Muscle of back (tissue), 13 donors: ENCODE measurements at places on chromosomes 13 and 19.

- no peak for DNase-seq
Measured at GRCh38 chr19:29609636-29610035, 3.6 kb downstream of the POP4 start.

DNA sequence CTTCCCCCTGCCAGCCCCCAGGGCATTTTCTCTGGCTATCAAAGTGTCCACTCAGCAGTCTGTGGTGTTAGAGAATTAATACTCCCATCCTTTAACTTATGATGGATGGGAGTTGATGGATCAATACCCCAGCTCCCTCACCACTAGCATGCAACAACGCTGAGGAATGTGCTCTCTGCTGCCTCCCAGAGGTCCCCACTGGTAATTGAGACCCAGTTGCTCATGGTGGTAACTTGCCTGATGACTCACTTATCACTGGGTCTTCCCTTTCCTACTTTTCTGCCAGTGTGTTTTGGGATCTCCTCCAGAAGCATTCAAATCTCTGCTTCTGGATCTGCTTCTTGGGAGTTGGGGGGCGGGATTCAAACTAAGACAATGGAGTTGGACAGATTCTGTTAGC, 20.3 kb upstream of the CACNA1A start:
- DNase-seq: no peak

DNA sequence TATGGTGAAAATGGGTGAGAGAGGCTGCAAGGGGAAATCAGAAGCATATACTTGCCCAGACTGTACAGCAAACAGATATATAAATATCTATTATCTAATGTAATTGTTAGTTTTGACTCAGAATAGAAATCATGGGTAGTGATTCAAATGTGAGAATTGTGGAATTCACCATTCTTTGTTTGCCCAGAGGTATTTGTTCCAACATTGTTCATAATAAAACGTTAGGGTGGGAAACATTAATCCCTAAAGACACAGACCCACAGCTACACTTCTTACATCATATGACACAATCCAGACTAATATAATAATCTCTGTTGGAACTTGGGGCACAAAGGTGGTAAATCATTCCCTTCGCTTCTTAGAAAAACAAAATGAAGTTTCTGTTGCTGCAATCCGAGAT, 646.5 kb upstream of the SLITRK6 start:
- no peak for DNase-seq

DNA sequence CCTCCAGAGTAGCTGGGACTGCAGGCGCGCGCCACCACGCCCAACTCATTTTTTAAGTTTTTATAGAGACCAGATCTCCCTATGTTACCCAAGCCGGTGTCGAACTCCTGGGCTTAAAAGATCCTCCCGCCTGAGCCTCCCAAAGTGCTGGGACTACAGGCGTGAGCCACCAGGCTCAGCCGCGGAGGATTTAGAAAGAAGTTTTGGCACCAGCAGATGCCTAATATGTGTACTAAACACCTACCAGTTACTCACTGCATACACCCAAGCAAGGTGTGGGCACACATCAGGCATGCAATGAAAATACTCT, 464 bp upstream of the ZFP14 start:
- DNase-seq: no peak

- peak; percentile 47 for DNase-seq
Measured at GRCh38 chr13:40352802-40353562, 313.5 kb downstream of the FOXO1 start.

- DNase-seq: no peak
Measured at GRCh38 chr13:43009506-43009905, 13.9 kb upstream of the DNAJC15 start.

DNA sequence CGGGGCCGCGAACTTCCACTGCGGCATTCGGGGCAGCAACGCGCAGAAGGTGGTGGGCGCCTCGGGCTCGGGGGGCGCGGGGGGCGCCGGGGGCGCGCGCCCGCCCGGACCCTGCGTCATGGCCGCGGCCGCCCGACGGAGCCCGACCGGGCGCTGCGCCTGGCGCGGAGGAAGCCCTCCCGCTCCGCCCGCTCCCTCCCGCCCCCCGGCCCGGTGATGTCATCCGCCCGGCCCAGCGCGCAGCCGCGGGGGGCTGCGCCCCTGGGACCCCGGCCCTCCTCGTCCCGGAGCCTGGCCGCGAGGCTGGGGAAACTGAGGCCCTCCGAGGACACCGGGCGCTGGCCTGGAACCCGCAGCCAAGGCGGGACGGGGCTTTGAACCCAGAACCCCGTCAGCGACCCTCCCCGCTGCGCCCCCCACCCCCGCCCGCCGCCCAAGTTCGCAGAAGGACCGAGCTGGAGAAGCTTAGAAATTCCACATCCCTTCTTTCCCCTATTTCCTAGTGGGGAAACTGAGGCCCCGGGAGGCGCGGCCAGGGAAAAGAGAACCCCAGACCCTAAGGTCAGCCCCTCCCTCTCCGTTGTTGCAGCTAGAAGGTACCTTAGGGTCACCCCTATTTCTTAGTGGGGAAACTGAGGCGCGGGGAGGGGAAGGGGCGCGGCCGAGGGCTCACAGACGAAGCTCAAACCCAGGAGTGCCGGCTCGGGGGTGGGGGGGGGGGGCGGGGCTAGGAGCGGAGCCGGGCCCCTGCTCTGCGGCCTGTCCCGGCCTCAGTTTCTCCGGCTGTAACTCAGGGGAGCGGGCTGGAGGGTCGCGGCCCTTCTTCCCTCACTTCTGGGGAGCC, at the start of gene SHC2:
Gene SHC2, minus strand, starts transcription at position 157 of the 844 bp plus-strand sequence. Its CDS starts 37 bp downstream, at position 120.
- no peak for DNase-seq
